Psoas muscle (tissue), 8 donors: ENCODE measurements at places on chromosomes 5 and 9. TPM values are rescaled to one million over a fixed set of nuclear protein-coding genes. Genes with fewer than 3 reads are reported as not detected.

GRCh38 chr5:90337449-90338052, 72.0 kb downstream of the CETN3 start:
- DNase-seq = no peak

RPS14 gene
- 1,232 TPM for total RNA-seq

CDX1 gene
- not detected for total RNA-seq

DNA sequence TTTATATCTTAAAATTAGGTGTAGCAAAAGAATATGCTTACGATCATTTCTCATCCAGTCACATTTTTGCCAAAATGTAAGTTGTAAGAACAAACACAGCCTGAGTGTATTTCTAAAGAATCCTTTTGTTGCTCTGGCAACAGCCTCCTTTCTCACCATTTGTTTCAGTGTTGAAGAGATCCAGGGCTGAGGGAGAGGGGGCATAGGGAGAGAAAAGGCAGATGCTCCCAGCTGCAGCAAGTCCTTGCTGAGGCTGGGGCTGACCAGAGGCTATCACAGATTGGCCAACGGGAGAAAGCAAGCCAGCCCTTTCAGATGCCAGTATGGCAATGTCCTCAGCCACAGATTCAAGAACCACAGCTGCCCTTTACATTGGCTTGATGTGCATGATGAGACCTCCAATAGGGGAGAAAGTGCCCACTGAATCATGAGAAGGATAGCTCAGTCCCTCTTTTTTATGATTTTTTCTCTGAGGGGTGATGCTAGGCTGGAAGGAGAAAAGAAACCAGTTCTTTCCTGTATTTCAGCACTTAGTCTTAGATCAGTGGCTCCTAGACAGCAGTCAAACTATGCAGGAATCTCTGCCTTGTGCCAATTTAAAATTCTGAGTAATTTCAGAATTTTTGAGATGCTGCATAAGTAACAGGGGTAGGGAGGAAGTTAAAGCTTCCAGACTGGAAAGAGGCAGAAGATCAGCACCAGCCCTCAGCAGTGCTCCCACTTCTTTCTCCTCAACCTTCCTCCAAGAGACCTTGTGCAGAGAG, 142.1 kb downstream of the LHFPL2 start:
- DNase-seq = no peak

DNA sequence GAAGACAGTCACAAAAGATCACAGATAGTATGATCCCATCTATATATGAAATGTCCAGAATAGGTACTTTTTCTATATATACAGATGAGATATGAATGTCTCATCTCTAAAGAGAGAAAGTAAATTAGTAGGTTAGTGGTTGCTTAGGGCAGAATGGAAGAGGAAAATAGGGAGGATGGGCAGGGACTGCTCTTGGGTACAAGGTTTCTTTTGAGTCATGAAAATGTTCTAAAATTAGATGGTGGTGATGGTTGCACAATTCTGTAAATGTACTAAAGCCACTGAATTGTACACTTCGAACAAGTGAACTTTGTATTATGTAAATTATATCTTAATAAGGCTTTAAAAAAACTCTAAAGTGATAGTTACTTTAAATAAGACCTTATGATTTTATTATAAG, 59.6 kb upstream of the GRAMD2B start:
- no peak for DNase-seq

GRCh38 chr5:13910637-13911288, 33.7 kb downstream of the DNAH5 start:
- no peak for DNase-seq

- no peak for DNase-seq
Measured at GRCh38 chr9:3419893-3420292, 105.9 kb downstream of the RFX3 start.

SLC6A3 gene
- not detected for total RNA-seq

SERINC5 gene
- total RNA-seq = 8.6 TPM

DNA sequence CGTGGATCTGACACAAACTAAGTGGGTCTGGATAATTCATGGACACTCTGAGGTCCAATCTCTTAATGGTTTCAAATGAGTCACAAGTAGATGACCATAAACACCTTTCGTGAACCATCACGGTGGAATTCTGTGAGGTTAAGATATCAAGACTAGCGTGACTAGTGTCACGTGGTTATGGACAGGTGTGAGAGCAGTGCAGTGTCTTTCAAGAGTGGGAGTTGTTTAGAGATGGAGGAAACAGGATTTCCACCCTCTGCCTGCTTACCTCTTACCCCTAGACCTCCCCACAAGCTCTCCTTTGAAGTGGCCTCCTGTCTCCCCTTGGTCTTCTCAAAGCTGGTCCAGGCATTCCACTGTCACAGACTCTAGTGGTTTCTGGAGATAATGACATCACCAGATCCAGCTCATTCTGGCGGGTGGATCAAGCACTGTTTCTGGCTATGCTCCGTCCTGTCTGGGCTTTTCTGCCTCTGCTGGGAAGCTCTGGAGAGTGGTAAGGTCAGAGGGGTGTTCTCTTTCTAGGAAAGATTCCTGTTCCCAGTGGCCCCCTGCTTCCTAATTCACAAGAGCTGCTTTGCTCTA, 20.0 kb upstream of the ZNF782 start:
- no peak for DNase-seq

TEX10 gene
- 14.5 TPM for total RNA-seq

DNA sequence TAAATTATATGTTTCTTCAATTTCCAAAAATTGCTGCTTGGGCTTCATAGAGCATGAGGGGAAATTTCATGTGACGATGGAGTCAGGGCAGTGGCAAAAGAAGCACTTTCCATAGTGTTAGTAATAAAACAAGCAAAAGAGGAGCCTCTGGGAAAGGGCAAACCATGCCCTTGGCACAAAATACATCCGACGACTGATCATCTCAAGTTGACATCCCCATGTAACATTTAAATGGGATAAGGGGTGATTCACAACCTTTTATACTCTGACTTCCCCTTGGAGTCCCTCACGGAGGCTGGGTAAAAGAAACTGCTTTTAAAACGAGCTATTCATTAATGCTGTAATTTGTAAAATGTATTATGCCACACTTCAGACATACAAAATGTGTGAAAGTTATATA, 161.4 kb upstream of the DMRT1 start:
- DNase-seq = no peak

DNA sequence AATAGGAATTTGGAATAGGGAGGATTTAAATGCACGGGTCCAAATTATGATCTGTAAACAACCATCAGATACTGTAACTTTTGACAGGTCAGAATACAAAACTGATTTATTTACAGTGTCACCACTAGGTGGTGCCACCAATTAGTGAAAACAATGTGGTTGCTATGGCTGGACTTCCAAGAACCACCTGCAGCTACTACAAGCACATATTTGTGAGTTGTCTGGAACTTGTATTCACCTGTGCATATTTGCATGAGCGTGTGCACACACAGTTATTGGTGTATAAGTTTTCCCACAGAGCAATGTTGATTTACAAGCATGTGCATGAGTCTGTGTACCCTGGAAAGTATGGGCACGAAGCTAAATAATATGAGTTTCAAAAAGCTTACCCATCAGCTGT, 3.0 kb upstream of the HRCT1 start:
- DNase-seq = no peak

GRCh38 chr9:95420518-95420917, 96.3 kb downstream of the PTCH1 start:
- no peak for DNase-seq

- no peak for DNase-seq
Measured at GRCh38 chr5:127568166-127568565, 50.7 kb downstream of the PRRC1 start.

C8G gene
- 5.1 TPM for total RNA-seq

- no peak for DNase-seq
Measured at GRCh38 chr5:139181322-139181730, 16.8 kb downstream of the SIL1 start.

DNA sequence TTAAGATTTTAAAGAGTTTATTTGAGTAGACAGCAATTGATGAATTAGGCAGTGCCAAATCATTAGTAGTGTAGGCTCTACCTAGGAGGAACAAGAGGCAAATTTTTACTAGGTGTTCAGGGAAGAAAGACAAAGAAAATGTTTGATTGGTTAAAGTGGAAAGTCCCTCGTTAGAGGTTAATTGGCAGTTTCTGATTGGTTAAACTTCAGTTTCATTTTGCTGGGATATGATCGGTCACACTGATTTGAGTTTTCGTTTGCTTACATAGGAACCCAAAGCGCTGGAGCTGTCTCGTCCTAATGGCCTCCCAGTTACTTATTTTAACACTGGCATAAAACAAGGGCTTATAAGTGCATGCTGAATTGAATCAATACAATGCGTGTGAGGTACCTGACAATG, 15.1 kb downstream of the DMAC1 start:
- no peak for DNase-seq
